Mesothelial cell of epicardium (in vitro differentiated cells): ENCODE measurements at places on chromosomes 11 and 22.

- DNase-seq, result no peak
Observed at GRCh38 chr11:113796663-113797259, 17.2 kb downstream of the CLDN25 start.

DNA sequence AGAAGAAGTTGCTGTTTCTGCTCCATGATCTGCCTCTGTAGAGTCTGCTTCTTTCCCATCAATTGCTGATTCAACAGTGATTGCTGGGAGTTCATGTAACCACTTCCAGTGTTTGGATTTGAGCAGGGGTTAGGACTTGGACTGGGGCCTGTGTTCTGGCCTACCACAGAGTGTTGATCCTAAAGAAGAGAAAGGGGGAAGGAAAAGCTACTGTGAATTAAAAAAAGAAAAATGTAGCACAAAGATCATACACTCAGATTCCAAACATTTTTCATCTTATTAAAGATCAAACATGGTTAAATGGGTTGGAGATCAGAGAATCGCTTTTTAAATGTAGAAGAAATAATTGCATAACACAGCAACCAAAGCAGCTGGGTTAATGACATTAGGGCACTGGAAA, 67.6 kb upstream of the MTMR2 start:
- no peak for DNase-seq

GRCh38 chr11:131583421-131583820, 213.0 kb downstream of the NTM start:
- DNase-seq, result no peak

DNA sequence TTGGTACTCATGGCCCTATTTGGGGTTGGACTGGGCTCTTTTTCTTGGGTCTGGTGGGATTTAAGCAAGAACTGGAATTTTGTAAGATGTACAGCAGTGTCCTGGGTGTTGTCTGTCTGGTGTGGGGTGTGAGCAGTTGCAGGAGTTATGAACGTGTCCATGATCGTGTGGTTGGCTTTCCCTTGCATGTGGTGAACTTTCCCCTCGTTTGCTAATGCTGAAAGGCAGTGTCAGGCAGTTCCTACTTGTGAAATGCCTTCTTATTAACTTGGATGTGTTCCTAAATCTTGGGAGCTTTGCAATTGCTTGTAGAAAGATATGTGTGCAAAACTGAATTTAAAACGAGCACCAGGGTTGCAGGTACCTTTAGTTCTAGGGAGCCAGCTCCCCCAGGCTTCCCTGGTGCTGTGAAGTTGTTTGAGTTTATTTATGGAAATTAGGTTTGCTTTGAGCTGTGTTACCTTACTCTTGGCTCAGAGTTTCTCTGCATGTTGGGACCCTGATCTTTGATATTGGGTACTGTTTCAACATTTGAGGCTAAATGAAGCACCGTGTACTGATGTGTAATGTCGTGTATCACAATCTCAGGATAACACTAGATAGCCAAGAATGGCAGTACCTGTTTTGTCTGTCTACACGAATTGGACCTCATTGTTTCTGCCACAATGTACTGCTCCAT, 35.8 kb upstream of the HSD17B12 start:
- no peak for DNase-seq

GRCh38 chr11:67268081-67268961, 2.0 kb downstream of the GRK2 start:
- no peak for DNase-seq

DNA sequence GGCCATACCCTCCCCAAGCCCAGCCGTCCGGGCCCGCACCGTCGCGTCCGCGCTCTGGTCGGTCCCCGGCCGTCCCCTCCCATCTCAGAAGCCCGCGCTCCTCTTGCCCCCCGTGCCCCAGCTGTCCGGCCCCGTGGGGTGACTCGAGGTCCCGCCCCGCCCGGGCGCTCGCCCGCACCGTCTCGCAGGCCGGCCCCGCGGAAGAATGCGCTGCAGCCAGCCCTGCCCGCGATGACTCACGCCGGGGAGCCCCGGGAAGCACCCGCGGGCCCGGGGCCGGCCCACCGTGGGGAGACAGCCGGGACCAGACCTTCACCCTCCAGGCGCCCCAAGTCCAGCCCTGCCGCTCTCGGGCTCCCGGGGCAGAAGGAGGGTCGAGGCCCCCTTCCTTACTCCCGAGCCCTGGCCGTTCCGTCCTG, 320 bp upstream of the PHLDA2 start:
- DNase-seq, result no peak

GRCh38 chr11:113162592-113162962, 151.8 kb upstream of the TTC12 start:
- DNase-seq, result no peak

GRCh38 chr22:42642806-42643633, 2.6 kb upstream of the ATP5MGL start:
- DNase-seq, result no peak
